Astrocyte (in vitro differentiated cells and primary cell): ENCODE measurements at places on chromosomes 16 and 17. TPM values are rescaled to one million over a fixed set of nuclear protein-coding genes. Genes with fewer than 3 reads are reported as not detected.
A peak's percentile ranks its signal among the peaks of the same experiment; 100 is the strongest.

GRCh38 chr16:89576153-89577054 is 846 bp downstream of the CPNE7 start:
- no peaks in the 10 kb centered on the region for H3K36me3 ChIP-seq
- H3K4me3 ChIP-seq, result peak overlapping the region; percentile 48
- H3K27ac ChIP-seq, result no peak overlapping the region
- no peak for DNase-seq
- H3K4me1 ChIP-seq, result peaks cover 9% of the 10 kb centered on the region

- no peaks in the 10 kb centered on the region for H3K4me1 ChIP-seq
- H3K36me3 ChIP-seq, result peaks cover 41% of the 10 kb centered on the region
- H3K27me3 ChIP-seq, result no peaks in the 10 kb centered on the region
- no peak overlapping the region for H3K4me3 ChIP-seq
Observed at GRCh38 chr16:89890200-89890599, 16.8 kb downstream of the TCF25 start.

- H3K27me3 ChIP-seq, result no peaks in the 10 kb centered on the region
- H3K27ac ChIP-seq, result peak overlapping the region; percentile 24
- H3K4me1 ChIP-seq, result peaks cover 11% of the 10 kb centered on the region
- H3K36me3 ChIP-seq, result no peaks in the 10 kb centered on the region
- peak overlapping the region; percentile 55 for H3K4me3 ChIP-seq
Observed at GRCh38 chr17:82497483-82498405, 21.8 kb upstream of the FOXK2 start.

- H3K36me3 ChIP-seq, result no peaks in the 10 kb centered on the region
- peak; percentile 37 for DNase-seq
- no peaks in the 10 kb centered on the region for H3K4me1 ChIP-seq
- no peak overlapping the region for H3K27ac ChIP-seq
Observed at GRCh38 chr17:164303-165235, 16.9 kb downstream of the DOC2B start.

GRCh38 chr17:75979705-75980187 is 706 bp downstream of the TEN1 start:
- no peaks in the 10 kb centered on the region for H3K27me3 ChIP-seq
- peak overlapping the region; percentile 81 for H3K4me3 ChIP-seq
- H3K4me1 ChIP-seq, result peaks cover 25% of the 10 kb centered on the region
- peaks cover 2% of the 10 kb centered on the region for H3K36me3 ChIP-seq
- peak overlapping the region; percentile 98 for H3K27ac ChIP-seq

DNA sequence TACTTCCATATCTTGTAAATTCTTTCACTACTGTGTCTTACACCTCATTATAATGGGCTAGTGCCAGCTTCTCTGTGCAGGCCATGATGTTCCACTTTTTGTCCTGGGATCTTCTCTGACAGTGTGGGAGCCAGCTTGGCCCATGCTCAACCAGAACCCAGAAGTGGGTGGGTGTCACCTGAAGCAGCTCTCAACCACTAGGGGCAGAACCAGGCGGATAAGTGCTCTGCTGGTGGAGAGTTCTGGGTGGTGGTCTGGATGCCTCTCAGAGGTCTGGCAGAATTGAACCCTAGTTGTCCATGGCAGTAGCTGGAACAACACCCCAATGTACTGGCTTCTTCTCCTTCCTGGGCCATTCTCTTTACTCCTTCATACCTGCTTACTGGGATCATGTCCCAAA is 254.1 kb upstream of the N4BP1 start:
- no peaks in the 10 kb centered on the region for H3K36me3 ChIP-seq
- DNase-seq, result no peak
- H3K27ac ChIP-seq, result no peak overlapping the region
- no peaks in the 10 kb centered on the region for H3K27me3 ChIP-seq
- H3K4me1 ChIP-seq, result no peaks in the 10 kb centered on the region
- H3K4me3 ChIP-seq, result no peak overlapping the region

DNA sequence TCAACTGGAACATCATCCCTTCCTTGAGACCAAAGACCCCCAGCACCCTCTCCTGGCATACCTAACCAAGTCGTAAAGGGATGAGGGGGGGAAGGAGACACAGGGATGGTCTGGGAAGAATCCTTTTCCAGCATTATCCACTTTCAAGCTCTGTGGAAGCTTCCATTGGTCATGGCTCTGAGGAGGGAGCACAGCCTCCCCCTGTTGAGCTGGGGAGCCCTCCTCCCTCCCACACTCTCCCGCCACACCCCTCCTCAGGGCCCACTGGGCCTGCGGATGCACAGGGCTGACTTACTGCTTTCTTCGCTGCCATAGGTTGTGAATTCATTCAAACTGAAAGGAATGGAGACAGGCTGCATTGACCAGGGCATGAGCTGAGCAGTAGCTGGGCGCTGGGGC is 12.4 kb downstream of the CSF3 start:
- H3K36me3 ChIP-seq, result peaks cover 20% of the 10 kb centered on the region
- H3K4me1 ChIP-seq, result peaks cover 29% of the 10 kb centered on the region
- H3K27ac ChIP-seq, result no peak overlapping the region
- DNase-seq, result no peak
- H3K27me3 ChIP-seq, result no peaks in the 10 kb centered on the region

GRCh38 chr17:44345454-44346026 is 438 bp downstream of the GRN start:
- peak; percentile 15 for DNase-seq
- H3K4me1 ChIP-seq, result no peaks in the 10 kb centered on the region
- peak overlapping the region; percentile 49 for H3K27ac ChIP-seq
- H3K4me3 ChIP-seq, result peak overlapping the region; percentile 95
- peaks cover 2% of the 10 kb centered on the region for H3K27me3 ChIP-seq

GRCh38 chr16:47045023-47045422 is 71.5 kb upstream of the DNAJA2 start:
- H3K4me3 ChIP-seq, result no peak overlapping the region
- H3K27ac ChIP-seq, result no peak overlapping the region
- H3K36me3 ChIP-seq, result no peaks in the 10 kb centered on the region
- no peaks in the 10 kb centered on the region for H3K27me3 ChIP-seq

- no peak overlapping the region for H3K4me3 ChIP-seq
- no peaks in the 10 kb centered on the region for H3K36me3 ChIP-seq
- DNase-seq, result no peak
- peaks cover 15% of the 10 kb centered on the region for H3K4me1 ChIP-seq
Observed at GRCh38 chr16:84821728-84822689, 2.2 kb downstream of the CRISPLD2 start.

GRCh38 chr16:80604600-80605355 is 64.0 kb downstream of the DYNLRB2 start:
- H3K27me3 ChIP-seq, result no peaks in the 10 kb centered on the region
- H3K36me3 ChIP-seq, result no peaks in the 10 kb centered on the region
- no peak for DNase-seq
- H3K4me3 ChIP-seq, result no peak overlapping the region
- no peak overlapping the region for H3K27ac ChIP-seq

DNA sequence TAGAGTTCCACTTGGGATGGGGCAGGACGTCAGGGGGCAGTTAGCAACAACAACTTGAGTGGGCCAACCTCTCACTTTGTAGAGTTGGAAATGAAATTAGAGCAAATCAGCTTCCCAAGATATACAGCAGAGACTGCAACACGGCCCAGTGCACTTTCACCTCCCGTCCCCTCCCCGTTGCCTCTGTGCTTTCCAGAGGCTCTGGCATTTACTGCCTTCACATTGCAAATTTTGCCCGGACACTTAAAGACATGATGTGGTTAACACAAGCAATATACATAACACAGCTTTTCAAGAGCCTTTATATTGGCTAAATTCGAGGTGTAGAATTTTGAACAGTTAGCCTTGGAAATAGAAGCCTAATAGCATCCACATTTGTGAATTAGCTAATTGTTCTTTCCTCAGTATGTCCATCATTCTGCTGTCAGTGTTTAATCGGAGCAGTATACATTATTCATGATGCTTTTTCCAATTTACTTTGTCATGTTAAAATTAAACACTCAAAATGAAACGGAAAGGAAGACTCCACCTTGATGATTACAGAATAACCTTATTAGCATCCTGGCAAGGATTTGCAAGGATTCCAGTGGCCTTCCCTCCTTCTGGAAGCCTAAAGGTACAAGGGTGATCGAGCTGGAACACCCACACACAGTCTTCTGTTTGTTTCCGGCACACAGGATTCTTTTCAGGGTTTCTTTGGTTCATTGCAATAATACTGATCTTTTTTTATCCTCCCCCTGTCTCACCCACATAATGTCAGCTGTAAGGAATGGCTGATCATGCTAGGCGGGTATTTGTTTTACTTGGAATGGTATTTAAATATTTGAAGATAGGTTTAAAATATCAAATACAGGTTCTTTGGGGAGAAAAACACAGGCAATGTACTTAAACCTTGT is 190.9 kb upstream of the CACNG5 start:
- H3K27ac ChIP-seq, result peak overlapping the region; percentile 21
- no peaks in the 10 kb centered on the region for H3K36me3 ChIP-seq
- DNase-seq, result peak; percentile 73
- H3K27me3 ChIP-seq, result no peaks in the 10 kb centered on the region
- peaks cover 14% of the 10 kb centered on the region for H3K4me1 ChIP-seq

- H3K27me3 ChIP-seq, result peaks cover 4% of the 10 kb centered on the region
- peak; percentile 21 for DNase-seq
- H3K4me3 ChIP-seq, result no peak overlapping the region
- no peaks in the 10 kb centered on the region for H3K36me3 ChIP-seq
- no peaks in the 10 kb centered on the region for H3K4me1 ChIP-seq
- H3K27ac ChIP-seq, result no peak overlapping the region
Observed at GRCh38 chr16:1108299-1109252, 12.5 kb upstream of the C1QTNF8 start.

GRCh38 chr16:86373276-86373901 is 136.9 kb upstream of the FOXF1 start:
- no peak overlapping the region for H3K4me3 ChIP-seq
- H3K27ac ChIP-seq, result no peak overlapping the region
- no peaks in the 10 kb centered on the region for H3K27me3 ChIP-seq
- H3K4me1 ChIP-seq, result peaks cover 12% of the 10 kb centered on the region

DNA sequence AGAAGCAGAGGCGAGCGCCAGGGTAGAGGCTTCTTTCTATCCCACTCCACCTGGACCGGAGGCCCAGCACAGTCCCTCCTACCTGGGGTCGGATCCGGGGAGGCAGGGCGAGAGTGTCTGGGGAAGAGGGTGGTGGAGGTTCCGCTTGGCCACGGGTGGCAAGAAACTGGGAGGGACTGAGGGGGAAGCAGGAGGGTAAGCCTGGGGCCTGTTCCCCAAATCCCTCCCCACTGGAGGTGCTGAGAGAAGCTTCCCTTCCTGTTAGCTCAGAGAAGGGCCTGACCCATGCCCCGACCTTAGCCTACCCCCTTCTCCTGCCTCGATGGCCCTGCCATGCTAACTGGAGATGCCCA is 1.8 kb upstream of the TPPP3 start:
- H3K27me3 ChIP-seq, result peaks cover 3% of the 10 kb centered on the region
- peaks cover 25% of the 10 kb centered on the region for H3K4me1 ChIP-seq
- no peaks in the 10 kb centered on the region for H3K36me3 ChIP-seq
- no peak overlapping the region for H3K27ac ChIP-seq

- no peaks in the 10 kb centered on the region for H3K4me1 ChIP-seq
- no peak overlapping the region for H3K4me3 ChIP-seq
- no peaks in the 10 kb centered on the region for H3K36me3 ChIP-seq
- H3K27me3 ChIP-seq, result no peaks in the 10 kb centered on the region
- no peak for DNase-seq
- H3K27ac ChIP-seq, result no peak overlapping the region
Observed at GRCh38 chr16:56252835-56253234, 61.5 kb downstream of the GNAO1 start.

DNA sequence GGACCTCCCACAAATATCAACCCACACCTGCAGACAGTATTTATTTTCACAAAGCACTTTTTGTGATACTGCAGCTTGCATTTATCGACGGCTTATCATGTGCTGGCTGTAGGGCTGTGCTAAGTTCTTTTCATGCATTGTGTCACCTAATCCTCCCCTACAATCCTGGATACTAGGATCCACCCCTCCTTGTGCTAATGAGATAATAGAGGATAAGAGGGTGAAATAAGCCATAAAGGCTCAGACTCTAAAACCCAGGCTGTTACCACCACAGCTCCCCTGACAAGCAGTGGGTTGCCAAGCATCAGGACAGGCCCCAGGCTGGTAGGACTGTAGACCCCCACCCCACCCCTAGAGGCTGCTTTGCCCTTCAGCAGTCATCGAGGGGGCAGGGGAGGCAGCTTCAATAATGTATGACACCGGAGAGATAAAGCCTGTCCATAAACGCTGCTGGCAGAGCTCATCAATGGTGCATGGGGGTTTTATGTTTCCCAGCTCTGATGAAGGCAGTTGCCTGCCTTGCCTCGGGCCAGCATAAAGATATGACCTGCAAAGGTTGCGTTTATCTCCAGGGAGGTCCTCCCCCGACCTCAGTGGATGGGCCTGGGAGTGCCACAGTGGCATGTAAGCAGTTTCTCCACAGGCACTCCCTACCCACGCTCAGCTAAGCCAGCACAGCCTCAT is 73.9 kb upstream of the C16orf82 start:
- no peaks in the 10 kb centered on the region for H3K36me3 ChIP-seq
- peaks cover 9% of the 10 kb centered on the region for H3K4me1 ChIP-seq
- DNase-seq, result no peak
- H3K4me3 ChIP-seq, result no peak overlapping the region
- H3K27ac ChIP-seq, result no peak overlapping the region

- no peaks in the 10 kb centered on the region for H3K4me1 ChIP-seq
- H3K27ac ChIP-seq, result no peak overlapping the region
- no peak for DNase-seq
- H3K27me3 ChIP-seq, result no peaks in the 10 kb centered on the region
Observed at GRCh38 chr16:87297918-87298631, 19.1 kb downstream of the C16orf95 start.

GRCh38 chr17:78202666-78203065 is 11.4 kb upstream of the BIRC5 start:
- no peaks in the 10 kb centered on the region for H3K36me3 ChIP-seq
- H3K4me3 ChIP-seq, result no peak overlapping the region
- no peak overlapping the region for H3K27ac ChIP-seq
- no peak for DNase-seq
- H3K4me1 ChIP-seq, result peaks cover 5% of the 10 kb centered on the region

- H3K36me3 ChIP-seq, result no peaks in the 10 kb centered on the region
- no peak overlapping the region for H3K4me3 ChIP-seq
- H3K4me1 ChIP-seq, result no peaks in the 10 kb centered on the region
- DNase-seq, result no peak
- H3K27me3 ChIP-seq, result peaks cover 4% of the 10 kb centered on the region
- H3K27ac ChIP-seq, result no peak overlapping the region
Observed at GRCh38 chr17:13996748-13997147, 72.6 kb upstream of the COX10 start.

GRCh38 chr16:68244481-68244902 is 681 bp upstream of the PLA2G15 start:
- H3K36me3 ChIP-seq, result no peaks in the 10 kb centered on the region
- peaks cover 12% of the 10 kb centered on the region for H3K4me1 ChIP-seq
- no peak for DNase-seq
- H3K4me3 ChIP-seq, result peak overlapping the region; percentile 93
- H3K27me3 ChIP-seq, result no peaks in the 10 kb centered on the region
- H3K27ac ChIP-seq, result peak overlapping the region; percentile 23

GRCh38 chr17:64470625-64471024 is 21.7 kb downstream of the MILR1 start:
- no peaks in the 10 kb centered on the region for H3K27me3 ChIP-seq
- no peak overlapping the region for H3K4me3 ChIP-seq
- no peaks in the 10 kb centered on the region for H3K36me3 ChIP-seq

- H3K27ac ChIP-seq, result peak overlapping the region; percentile 61
- H3K36me3 ChIP-seq, result peaks cover 10% of the 10 kb centered on the region
- H3K4me3 ChIP-seq, result no peak overlapping the region
- no peaks in the 10 kb centered on the region for H3K27me3 ChIP-seq
- peak; percentile 81 for DNase-seq
Observed at GRCh38 chr16:48556913-48557351, 53.0 kb downstream of the N4BP1 start.

NF1 gene
- 53.7 and 54.9 TPM in 2 replicates for total RNA-seq

KCNJ12 gene
- 1.2 and 1.3 TPM in 2 replicates for total RNA-seq

PRRT2 gene
- total RNA-seq, result 6.2 and 6.7 TPM in 2 replicates

C16orf74 gene
- total RNA-seq, result 2.6 and 4.7 TPM in 2 replicates

SCGB1C2 gene
- not detected in 2 replicates for total RNA-seq

XYLT1 gene
- 22.9 and 28.5 TPM in 2 replicates for total RNA-seq

PHF12 gene
- 41.6 and 46.7 TPM in 2 replicates for total RNA-seq

SLC13A2 gene
- not detected in 2 replicates for total RNA-seq

GRB7 gene
- 1.8 and 3.3 TPM in 2 replicates for total RNA-seq

CACNA1G gene
- total RNA-seq, result 0.27 and 0.36 TPM in 2 replicates

TMEM88 gene
- total RNA-seq, result 25.3 and 33.7 TPM in 2 replicates

FBXL19 gene
- 42.3 and 42.5 TPM in 2 replicates for total RNA-seq

GCGR gene
- not detected in 2 replicates for total RNA-seq
